ENCODE measurements at places on chromosomes 13 and 19.

DNA sequence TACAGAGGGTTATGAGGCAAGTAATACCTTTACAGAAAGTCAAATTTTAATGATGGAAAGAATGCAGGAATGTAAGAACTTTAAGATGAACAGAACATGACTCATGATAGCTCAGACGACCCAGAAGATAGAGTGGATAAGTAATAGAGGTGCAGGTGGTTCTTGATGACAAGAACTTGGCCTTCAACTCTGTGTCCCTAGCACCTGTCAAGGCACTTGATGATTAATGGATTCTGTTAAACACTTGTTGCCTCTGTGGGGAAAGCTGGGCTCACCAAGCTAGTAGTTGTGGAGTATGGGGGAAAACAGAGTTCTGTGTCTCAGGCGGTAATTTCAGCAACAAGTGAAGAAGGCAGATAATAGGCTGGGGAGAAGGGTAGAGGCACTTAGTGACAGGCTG, 306.2 kb downstream of the ATP8A2 start:
- no peak for DNase-seq

GRCh38 chr19:39825531-39826076, 8.4 kb downstream of the DYRK1B start:
- no peak for DNase-seq

GRCh38 chr19:34225659-34226015, 28.7 kb upstream of the GARRE1 start:
- no peak for DNase-seq

GRCh38 chr13:112170823-112171569, 104.0 kb downstream of the SOX1 start:
- DNase-seq: no peak

DNA sequence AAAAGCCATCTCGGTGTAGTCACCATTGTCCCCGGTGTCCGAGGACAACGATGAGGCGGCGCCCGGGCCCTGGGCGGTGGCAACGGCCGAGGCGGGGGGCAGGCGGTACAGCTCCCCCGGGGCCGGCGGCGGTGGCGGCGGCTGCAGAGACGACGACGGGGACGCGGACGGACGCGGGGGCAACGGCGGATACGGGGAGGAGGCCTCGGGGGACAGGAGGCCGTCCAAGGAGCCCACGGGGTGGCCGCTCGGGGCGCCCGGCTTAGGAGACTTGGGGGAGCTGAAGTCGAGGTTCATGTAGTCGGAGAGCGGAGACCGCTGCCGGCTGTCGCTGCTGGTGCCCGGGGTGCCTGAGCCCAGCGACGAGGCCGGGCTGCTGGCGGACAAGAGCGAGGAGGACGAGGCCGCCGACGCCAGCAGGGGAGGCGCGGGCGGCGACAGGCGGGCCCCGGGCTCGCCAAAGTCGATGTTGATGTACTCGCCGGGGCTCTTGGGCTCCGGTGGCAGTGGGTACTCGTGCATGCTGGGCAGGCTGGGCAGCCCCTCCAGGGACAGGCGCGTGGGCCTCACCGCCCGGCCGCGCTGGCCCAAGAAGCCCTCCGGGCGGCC, 3.5 kb downstream of the IRS2 start:
- DNase-seq: no peak

DNA sequence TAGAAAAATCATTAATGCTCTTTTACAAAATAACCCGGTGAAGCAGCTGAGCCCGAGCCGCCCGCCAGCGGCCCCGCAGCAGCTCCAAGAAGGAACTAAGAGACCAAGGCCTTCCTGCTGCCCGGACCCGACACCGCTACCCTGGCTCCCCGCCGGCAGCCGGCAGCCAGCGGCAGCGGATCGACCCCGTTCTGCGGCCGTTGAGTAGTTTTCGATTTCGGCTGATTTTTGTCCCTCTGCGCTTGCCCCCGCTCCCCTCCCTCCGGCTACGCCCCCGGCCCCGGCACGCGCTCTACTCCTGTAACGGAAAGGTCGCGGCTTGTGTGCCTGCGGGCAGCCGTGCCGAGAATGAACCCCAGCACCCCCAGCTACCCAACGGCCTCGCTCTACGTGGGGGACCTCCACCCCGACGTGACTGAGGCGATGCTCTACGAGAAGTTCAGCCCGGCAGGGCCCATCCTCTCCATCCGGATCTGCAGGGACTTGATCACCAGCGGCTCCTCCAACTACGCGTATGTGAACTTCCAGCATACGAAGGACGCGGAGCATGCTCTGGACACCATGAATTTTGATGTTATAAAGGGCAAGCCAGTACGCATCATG, at the start of gene PABPC3:
PABPC3 (plus strand) TSS at position 286 of the 603 bp plus-strand sequence; CDS start at position 349, 63 bp downstream.
- DNase-seq: no peak

DNA sequence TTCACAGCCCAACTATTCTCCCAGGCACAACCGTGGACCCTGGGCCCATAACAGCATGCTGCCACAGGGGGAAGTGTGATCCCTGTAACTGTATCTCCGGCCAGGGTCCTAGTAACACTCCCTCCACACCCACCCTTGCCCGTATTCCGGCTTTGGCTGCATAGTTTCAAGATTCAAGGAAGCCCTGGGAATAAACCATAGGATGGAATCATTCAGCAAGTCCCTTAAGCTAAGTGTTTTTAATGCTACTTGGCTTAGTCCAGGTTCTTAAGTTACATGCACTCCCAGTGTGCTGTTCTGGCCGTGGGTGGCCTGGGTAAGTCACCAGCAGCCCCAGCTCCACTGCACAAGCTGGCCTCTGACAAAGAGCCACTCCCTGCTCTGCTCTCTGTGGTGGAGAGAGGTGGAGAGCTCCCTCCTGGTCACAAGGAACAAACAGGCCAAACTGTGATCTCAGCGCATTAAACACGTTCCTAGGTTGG, 532.4 kb upstream of the SGCG start:
- DNase-seq: no peak

DNA sequence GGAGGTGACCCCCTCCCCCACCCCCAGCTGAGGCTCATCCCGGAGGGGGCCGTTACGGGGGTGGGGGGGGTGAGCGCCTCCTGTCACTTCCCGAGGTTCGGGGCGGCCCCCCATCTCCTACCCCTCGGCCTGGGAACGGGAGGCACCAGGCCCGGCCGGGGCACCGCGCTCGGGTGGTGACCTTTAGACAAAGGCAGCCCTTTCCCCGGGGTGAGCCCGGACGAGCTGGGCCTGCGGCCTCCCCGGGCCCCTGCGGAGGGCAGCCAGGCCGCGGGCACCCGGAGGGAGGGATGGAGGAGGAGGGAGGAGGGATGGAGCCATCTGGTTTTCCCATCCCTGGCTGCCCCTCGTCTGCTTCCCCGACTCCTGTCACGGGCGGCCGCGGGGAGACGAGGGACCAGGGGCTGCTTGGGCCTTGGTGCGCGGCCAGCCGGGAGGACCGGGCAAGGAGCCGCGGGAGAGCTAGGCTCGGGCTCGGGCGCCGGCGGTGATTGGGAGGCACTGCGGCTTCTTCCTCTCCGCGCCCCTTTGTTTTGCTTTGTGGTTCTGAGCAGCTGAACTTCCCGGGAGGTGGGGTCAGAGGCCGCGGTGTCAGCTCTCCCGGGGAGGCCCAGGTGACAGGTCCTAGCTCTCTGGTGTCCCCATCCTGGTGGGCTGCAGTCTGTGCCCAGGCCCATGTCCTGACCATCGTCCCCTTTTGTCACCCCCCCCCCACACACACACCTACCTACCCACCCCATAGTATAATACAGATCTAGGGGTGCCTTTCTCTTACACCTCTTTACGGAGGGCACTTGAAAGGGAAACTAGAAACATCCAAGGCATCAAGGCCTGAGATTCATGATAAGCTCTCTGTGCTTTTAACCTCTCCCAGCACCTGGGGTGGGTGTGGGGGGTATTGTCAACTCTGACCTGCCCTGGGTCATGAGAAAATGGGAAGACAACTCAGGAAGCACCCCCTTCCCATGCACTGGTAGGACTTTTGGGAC, 1.3 kb downstream of the BICRA start:
- peak; percentile 61 for DNase-seq

DNA sequence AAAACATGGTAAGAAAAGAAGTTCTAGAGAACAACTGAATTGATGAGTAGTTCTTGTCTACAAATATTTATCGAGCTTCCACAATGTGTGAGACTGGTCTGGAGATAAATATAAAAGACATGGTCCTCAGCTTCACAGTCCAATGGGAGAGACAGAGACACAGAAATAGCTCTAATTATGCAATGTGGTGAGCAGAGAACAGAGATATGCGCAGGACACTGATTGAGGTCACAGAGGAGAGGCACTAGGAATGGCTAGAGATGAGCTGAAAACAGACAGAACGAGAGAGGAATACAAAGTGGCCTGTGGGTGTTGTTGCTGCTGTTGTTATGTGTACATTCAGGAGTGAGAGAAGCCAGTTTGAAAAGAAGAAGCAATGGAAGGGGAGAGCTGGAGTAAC, 53.2 kb downstream of the GPALPP1 start:
- DNase-seq: no peak

GRCh38 chr19:48817585-48818124, 6.8 kb upstream of the BCAT2 start:
- no peak for DNase-seq

DNA sequence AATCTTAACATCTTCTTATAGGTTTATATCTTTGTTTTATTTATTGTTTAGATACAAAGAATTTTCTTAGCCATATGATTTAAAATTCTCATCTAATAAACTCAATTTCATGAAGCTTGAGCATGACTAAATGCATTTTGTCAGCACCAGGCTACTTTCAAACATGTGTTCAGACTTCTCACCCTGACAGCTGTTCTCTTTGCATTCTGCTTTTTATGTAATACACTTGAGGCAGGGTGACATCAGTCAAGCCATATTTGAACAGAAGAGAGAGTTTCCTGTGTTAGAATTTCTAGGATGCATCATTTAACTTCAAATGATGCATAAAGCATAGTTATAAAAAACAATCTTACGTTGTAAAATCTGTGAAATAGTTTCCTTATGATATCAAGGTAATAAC, 1295.1 kb upstream of the PCDH20 start:
- no peak for DNase-seq

GRCh38 chr13:45733361-45733760, 31.2 kb downstream of the CBY2 start:
- no peak for DNase-seq

DNA sequence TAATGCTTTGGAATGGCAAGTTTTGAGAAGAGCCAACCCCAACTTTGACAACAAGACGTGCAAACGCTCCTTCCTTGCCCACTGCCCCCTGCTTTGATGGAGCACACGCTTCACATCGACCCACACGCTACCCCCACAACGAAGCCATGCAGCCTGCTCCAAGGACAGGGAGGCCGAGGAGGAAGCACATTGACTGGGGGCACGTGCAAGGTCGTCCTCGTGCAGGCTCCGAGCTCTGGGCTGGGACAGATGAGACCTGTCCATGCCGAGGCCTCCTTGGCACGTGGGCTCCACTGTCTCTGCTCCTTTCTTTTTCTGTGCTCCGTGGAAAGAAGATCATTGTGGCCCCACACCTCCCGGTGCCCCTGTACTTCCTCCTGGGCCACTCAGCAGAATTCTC, 309.0 kb downstream of the TEX29 start:
- DNase-seq: no peak

DNA sequence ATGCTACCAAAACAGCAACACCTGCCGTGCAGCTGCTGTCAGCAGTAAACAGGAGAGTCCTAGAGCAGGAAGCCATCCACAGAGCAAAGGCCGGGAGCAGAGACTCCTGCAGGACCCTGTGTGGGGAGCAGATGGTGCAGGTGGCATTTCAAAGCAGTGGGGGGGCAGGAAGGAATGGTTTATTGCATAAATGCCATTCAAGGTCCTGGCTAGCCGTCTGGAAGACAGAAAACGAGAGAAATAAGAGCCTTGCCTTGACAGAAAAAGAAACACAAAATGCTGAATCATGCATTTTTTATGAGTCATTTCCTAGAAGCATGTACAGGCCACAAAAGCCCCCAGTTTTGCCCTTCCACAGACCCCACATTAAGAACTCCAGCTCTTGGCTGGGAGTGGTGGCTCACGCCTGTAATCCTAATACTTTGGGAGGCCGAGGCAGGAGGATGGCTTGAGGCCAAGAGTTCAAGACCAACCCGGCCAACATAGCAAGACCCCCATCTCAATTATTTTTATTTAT, 5.4 kb downstream of the RSPH6A start:
- no peak for DNase-seq

- DNase-seq: no peak
Measured at GRCh38 chr13:106443607-106444322, 91.7 kb downstream of the EFNB2 start.

DNA sequence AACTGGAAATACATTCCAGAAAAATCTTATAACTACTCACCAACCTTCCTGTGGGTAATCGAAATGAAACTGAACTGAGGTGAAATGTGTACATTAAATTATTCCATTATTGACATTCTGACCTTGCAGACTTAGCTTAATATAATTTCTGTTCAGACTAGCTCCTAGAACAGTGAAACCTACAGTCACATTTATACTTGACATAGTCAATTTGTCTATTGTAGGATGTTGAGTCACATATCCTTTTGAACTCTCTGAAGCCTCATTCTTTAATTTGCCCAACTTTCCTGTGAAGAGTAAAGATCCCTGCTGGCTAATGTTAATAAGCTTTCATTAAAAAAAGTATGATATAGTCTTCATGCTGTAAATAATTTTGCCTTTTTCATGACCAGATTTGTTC, 92.0 kb upstream of the SCEL start:
- DNase-seq: no peak

DNA sequence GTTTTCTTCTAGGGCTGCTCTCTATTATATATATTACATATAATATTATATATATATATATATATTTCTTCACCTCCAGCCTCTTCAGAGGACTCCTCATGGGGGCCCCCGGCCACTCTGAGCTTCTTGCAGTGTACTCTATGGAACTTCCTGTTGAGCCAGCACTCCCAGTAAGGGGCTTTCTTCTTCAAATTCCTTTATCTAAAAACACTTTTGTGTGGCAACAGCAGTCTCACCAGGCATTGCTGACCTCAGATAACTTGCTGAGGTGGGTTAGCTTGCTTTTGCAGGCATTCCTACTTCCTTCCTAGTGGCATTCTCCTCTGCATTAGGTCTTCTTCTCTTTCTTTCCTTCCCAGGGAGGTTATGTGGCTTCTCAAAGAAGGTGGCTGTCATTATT, 381.5 kb downstream of the MYO16 start:
- no peak for DNase-seq

DNA sequence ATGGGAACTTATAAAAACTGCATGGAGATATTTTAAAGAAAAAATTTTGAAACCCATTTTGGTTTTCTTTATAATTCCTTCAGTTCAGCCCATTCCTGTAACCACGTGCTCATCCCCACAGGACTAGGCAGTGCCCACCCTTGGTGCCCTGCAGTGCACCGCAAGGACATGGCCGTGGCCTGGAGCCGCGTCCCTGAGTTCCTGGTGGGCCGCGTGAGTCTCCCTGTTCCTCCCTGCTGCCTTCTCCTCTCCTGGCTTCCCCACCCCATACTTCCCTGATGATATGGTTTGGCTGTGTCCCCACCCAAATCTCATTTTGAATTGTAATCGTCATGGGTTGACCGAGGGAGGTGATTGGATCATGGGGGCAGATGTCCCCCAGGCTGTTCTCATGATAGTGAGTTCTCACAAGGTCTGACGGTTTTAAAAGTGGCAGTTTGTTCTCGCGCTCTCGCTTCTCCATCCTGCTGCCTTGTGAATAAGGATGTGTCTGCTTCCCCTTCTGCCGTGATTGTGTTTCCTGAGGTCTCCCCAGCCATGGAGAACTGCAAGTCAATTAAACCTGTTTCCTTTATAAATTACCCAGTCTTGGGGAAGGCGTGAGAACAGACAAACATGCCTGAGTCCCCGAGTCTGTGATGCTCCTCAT, 31.6 kb upstream of the TFDP1 start:
- DNase-seq: no peak

- DNase-seq: peak; percentile 42
Measured at GRCh38 chr19:41330481-41330880, 20.5 kb downstream of the CCDC97 start.

- peak; percentile 6 for DNase-seq
Measured at GRCh38 chr19:50695251-50696093, 24.1 kb downstream of the SHANK1 start.

- DNase-seq: no peak
Measured at GRCh38 chr19:15913830-15914229, 16.0 kb upstream of the CYP4F2 start.
